NCI-H2227 treated with DMSO at 0.1 percent for 48 hours (cell line): ENCODE measurements at places on chromosomes 5 and 9.

DNA sequence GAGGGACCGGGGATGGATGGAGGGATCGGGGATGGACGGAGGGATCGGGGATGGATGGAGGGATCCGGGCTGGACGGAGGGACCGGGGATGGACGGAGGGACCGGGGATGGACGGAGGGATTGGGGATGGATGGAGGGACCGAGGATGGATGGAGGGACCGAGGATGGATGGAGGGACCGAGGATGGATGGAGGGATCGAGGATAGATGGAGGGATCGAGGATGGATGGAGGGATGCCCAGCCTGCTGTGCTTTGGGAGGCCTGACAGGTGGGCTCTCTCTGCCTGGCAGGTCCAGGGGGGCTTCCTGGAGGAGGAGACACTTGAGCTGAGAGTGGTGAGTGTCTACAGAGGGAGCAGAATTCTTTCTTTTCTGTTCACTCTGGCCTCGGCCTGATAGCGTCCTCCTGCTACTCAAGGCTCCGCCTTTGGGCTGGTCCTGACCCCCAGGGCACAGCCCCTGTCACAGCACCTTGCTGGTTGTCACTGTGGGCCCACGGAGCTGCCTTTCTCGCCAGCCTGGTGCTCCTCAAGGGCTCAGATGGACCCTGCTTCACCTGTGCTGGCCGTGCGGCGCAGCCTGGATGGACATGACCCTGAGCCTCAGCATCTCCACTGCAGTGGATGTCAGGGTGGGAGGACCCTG, 42.2 kb upstream of the RNF130 start:
- no peak for DNase-seq

DNA sequence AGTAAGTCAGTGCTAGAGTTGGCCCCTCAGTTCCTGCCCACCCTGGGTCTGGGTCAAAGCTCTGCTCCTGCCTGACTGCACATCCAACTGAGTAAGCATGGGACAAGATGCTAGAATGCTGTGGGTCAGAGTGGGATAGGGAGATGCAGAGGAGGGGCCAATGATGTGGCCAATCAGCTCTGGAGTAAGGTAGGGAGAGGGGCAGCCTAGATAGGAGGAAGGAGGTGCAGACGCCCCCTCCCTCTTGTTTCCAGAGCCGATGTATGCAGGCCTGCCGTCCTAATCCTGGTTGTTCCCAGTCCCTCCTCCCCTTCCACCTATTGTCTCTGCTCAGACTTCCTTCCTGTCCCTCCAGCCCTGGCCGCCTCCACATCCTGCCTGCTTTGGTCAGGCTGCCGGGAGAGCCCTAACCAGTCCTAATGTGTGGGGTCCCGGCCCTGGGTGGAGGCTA, 1.3 kb downstream of the ARAP3 start:
- DNase-seq, result no peak

- DNase-seq, result peak; percentile 50
Observed at GRCh38 chr9:70480405-70480980, 66.0 kb upstream of the KLF9 start.

DNA sequence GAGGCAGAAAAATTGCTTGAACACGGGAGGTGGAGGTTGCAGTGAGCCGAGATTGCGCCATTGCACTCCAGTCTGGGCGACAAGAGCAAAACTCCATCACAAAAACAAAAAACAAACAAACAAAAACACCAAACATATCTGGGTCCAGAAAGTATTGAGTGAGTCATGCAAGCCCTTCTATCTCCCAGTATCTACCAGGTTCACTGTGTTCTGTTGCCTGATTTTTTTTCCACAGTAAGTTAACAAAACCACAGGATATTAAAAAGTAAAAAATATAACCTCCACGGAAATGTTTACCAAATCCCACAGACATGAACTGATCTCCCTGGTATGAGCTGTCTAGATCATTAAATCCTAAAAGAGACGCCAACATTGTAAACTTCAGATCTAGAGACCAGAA, 94.4 kb downstream of the ANKH start:
- no peak for DNase-seq

DNA sequence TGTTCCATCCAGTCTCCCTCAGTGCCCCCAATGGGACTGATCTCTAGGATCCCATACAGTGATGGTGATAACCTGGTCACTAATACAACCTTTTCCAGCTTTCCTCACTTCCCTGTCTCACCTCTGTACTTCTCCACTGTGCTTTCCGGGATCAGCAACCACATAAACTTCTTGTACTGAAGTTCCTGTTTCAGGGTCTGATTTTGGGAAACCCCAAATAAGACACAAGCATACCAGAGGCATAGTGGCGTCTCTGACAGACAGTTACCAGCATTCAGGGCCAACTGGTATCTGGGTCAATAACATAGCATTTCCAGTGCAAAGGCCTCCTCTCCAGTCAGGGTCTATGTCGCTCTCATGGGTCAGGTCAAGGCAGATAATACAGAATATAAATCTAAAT, 64.3 kb downstream of the GLDC start:
- no peak for DNase-seq

GRCh38 chr9:84471816-84472215, 131.3 kb upstream of the SLC28A3 start:
- DNase-seq, result no peak

- DNase-seq, result no peak
Observed at GRCh38 chr9:124894035-124894740, 32.3 kb downstream of the ARPC5L start.

DNA sequence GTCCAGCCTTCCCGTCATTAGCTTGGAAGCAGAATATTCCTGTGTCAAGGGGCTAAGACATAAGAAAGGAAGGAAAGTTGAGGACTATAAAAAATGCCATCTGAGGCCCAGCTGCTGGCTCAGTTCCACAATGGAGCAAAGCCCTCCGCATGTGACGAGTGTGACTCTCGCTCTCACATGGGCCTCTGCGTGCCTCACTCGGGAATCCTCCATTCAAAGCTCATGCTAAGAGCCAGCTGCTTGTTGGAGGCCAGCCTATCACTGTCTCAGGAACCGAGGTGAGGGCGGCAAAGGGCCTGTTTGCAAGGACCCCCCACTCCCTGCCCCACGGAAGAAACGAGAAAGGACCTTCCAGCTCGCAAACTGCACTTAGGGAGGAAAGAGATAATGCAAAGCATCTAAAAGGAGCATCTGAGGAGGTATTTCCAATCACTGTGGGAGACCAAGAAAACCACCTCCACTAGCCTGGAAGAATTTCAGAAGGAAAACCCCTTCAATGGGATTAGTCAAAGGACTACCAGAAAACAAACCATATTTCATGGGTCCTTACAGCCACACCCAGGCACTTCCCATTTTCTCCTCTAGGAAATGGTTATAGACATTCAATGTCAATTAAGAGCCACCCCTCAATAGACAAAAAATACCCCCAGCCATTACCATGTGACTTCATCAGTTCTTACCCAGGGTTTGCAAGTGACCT, 95.3 kb downstream of the PRRT1B start:
- DNase-seq, result no peak

GRCh38 chr5:124920909-124921666, 174.6 kb upstream of the ZNF608 start:
- DNase-seq, result no peak

GRCh38 chr9:6579613-6580012, 65.9 kb downstream of the GLDC start:
- DNase-seq, result no peak

DNA sequence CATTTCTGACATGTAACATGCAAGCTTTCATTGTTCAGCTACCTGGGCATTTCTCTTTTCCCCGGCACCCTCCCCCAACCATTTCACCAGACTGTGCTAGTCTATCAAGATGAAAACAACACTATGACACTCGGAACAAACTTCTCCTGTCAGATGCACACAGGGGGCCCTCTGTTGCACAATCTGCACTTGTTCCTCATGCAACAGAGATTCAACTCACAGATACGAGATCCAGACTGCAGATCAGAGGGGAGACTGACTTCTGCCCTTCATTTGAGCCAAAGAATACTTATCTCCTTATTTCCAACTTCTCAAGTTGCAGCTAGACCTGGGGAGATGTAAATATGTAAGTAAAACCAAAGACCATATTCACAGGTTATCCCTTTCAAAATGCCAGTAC, 15.7 kb upstream of the FST start:
- no peak for DNase-seq

- peak; percentile 55 for DNase-seq
Observed at GRCh38 chr9:91036826-91037510, 235.3 kb downstream of the SYK start.

- DNase-seq, result peak; percentile 11
Observed at GRCh38 chr9:112074250-112075008, 100.7 kb downstream of the SUSD1 start.

DNA sequence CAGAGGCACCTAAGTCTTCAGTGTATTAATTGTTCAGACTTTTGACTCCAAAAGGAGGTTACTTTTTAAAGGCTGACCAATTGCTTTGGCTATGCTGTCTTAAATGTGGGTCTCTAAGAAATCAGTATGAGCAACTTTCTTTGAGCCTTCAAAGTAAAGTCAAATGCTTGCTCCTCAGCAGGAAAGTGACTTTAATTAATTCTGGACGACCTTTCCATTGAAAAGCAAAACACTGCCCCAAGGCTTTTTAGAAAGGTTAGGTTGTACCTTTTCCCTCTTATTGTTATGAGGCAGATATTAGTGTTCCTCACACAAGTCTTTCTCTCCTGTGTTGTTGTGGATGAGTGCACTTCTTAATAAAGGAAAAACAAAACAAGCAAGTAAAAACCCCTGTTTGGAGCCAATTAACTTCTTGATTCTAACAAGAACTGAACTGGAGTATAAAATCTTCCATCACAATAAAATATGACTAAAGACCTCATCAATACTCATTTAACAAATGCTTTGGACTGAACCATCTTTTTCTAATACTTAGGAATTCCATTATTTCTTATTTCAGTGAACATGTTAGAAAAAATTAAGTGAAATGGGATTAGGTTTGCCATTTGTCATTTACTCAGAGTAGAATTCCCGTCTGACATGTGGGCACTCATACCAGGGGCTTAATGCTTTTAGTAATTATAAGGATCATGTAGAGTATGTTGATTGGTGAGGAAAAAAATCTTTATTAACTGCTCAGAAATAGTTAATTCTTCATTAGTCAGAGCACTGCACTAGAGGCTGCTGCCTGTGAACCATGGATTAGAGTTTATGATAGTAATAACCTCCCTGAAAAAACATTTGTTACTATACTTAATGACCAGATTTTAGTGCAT, 159.1 kb upstream of the ZNF608 start:
- DNase-seq, result no peak

DNA sequence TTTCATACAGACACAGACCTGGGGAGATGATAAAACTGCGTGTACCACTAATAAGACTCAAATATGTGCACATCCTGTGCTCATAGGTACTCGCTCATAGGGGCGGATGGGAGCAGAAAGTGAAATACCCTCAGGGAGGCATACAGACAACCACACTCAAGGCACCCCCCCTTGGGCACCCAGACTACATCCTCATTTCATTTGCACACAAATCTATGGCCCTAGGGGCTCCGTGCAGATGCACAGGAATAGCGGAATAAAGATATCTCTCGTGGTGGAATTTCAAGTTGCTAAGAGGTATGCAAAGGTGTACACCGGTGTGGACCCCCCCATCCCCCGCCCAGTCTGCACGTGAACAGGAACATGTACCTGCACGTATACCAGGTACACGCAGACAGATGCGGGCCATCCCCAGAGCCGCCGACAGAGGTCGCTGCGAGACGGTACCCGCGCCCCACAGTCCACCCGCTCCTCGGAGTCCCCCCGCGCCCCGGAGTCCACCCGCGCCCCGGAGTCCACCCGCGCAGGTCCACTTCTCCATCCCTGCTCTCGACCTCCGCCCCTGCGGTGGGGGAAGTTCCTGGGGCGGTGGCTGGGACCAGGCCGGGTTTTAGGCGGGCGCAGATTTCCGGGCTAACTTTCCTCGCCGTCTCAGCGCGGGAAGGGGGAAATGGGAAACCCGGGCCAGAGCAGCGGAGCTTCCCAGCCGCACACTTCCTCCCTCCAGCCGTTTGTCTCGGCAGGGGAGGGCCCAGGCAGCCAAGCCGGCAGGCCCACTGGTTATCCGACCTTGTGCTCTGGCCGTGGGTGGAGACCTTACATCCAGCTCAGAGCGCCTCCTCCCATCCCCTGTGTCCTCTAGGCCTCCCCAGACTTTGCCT, 1.0 kb upstream of the IL12B start:
- DNase-seq, result no peak

GRCh38 chr9:133008406-133008805, 22.4 kb upstream of the GTF3C5 start:
- no peak for DNase-seq

- peak; percentile 90 for DNase-seq
Observed at GRCh38 chr9:96087669-96088299, 212.3 kb downstream of the ERCC6L2 start.

GRCh38 chr9:708551-709432, 132.7 kb upstream of the DMRT1 start:
- DNase-seq, result no peak
